ENCODE measurements at places on chromosomes 11 and 22. TPM values are rescaled to one million over a fixed set of nuclear protein-coding genes. Genes with fewer than 3 reads are reported as not detected.
A peak's percentile ranks its signal among the peaks of the same experiment; 100 is the strongest.

DNA sequence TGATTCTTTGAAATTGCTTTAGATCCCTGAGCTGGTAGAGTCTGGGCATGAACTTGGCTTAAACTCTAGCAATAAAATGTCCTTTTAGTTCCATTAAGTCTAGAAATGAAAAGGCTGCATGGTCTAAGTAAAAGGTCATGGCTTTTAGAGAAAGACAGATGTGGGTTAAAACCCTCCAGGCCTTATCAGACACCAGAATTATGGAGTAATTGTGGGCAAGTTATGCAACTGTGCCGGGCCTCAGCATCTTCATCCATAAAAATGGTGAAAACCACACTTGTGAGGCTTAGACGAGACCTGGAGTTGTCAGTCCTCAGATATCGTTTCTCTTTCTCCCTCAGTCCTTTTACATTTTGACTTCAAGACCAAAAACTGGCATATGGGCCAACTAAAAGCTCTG is 597.9 kb upstream of the KIRREL3 start:
- no peak for DNase-seq

- no peak for DNase-seq
Observed at GRCh38 chr11:62169448-62169847, 20.6 kb upstream of the SCGB1D1 start.

DNA sequence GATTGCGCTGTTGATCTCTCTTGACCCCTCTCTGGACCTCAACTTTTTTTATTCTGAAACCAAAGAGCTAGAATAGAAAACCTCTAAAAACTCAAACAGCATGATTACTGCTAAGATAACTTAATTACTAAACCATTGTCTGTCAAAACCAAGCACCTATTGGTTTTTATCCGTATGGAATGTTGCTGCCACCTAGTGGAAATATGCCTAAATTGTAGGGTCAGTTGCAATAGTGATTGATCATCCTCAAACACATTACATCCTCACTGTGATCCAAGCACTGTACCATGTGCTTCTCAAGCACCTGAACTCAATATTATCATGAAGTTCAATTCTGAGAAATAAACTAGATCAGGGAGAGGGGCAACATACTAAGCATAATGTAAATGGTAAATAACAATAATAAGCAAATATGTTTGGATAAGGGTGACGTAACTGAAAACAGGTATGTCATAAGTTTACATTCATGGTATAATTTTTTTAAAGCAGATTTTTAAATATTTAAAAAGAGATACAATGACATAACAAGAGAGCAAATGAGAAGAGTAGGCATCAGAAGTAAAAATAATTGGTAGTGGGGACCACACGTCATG is 3.8 kb upstream of the OR5A2 start:
- peak; percentile 51 for DNase-seq

GRCh38 chr11:43419460-43419859 is 60.7 kb downstream of the TTC17 start:
- DNase-seq, result peak; percentile 26

The STK33 gene
- 14.2 TPM for total RNA-seq

The BAD gene
- 112 TPM for total RNA-seq

DNA sequence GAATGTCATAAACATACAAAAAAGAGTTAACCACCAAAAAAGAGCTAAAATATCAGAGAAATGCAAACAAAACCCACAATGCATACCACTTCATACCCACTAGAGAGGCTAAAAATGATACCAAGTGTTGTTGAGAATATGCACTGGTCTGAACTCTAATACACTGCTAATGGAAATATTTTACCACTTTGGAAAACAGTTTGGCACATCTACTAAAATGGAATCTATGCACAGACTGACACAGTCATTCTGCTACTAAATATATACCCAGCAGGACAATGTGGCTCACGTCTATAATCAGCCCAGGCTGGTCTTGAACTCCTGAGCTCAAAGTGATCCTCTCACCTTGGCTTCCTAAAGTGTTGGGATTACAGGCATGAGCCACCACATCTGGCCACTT is 18.0 kb downstream of the MAPK1 start:
- no peak for DNase-seq

DNA sequence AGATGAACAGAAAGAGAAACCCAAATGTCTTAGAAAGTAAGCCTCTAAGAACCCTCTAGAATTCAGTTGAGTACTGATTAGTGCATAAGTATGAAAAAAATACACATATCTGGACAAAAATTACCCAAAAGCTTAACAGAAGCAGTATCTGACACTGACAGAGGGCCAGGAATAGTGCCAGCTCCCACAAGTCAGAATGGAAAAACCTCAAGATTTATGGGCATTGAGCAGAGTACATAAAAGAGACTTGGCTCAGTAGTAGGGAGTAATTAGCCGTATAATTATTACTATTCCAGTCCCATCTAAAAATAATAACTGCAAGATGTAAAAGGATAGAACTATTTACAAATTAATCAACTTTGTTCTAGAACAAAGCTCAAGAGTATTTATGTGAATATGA is 834.5 kb downstream of the FAM181B start:
- no peak for DNase-seq

GRCh38 chr11:9301720-9302119 is 12.7 kb downstream of the TMEM41B start:
- no peak for DNase-seq

DNA sequence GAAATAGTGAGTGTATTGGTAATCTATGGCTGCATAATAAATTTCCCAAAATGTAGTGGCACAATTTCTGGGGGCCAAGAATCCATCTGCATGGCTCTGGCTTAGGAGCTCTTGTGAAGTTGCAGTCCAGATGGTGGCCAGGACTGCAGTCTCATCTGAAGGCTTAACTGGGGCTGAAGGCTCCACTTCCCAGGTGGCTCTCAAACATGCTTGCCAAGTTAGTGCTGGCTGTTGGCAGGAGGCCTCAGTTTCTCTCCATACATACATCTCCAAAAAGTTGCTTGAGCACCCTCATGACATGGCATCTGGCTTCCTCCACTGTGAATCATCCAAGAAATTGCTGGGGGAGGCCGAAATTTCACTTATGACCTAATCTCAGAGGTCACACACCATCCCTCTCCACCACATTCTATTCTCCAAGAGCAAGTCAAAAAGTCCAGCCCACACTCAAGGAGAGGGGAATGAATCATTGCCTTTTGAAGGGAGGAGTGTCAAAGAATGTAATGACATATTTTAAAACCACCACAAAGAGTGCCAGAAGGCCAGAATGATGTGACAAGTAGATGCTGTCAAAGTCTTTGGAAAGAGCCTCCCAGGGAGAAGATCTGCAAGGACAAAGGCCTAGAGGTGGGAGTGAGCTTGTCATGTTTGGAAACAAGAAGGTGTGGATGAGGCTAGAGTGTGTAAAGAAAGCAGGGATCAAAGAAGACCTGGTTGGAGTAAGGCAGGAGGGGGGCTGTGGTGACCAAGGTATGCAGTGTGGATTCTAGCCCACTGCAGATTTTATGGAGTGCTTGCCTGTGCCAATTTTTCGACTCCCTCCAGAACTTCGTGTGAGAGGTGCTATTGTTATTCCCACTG is 566.2 kb downstream of the MIAT start:
- no peak for DNase-seq

GRCh38 chr11:86660088-86660487 is 12.3 kb downstream of the ME3 start:
- no peak for DNase-seq

- DNase-seq, result no peak
Observed at GRCh38 chr11:34840736-34841386, 75.3 kb downstream of the APIP start.

The PYGM gene
- total RNA-seq, result 14.3 TPM

The CSF2RB gene
- total RNA-seq, result 5.8 TPM

The KCTD14 gene
- 23.6 TPM for total RNA-seq

DNA sequence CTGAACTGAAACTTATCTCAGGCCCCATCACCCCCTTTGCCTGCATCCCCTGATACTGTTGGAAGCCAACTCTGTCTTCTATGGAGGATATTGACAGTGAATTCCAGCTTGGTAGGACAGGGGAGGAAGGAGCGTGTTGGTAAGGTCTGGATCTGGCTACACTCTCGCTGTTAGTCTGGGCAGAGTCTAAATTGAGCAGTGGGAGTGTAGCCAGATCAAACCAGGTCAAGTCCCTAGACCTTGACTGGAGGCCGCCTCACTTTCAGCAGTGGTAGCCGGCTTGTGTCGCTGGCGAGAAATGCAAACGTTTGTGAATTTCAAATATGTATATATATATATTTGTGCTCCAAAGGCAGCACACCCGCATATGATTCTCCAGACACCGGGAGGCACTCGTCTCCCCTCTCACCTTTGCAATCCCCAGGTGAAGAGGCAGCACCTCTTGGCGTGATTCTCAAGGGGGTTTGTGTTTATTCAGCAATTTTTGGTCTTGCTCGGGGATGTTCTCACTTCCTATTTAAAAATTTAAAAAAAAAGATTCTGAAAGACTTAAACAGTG is 26.7 kb downstream of the DHCR7 start:
- DNase-seq, result no peak

DNA sequence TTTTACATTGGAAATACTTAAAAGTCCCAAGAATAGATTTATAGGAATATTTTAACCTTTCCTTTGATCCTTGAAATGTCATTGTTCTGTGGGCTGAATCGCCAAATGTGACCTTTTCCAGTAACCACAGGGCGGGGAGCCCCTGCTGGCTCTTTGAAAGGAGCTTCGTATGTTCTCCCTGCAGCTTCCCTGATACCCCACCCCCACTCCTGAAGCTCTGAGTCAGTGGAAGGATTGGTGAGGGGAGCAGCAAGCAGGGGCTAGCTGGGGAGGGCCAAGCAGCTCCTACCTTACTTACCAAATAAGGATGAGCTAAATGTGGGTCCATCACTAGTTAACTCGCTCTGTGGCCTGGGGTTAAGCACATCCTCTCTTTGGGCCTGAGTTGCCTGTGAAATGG is 87.7 kb downstream of the CHST1 start:
- DNase-seq, result no peak

The APOL1 gene
- 145 TPM for total RNA-seq

DNA sequence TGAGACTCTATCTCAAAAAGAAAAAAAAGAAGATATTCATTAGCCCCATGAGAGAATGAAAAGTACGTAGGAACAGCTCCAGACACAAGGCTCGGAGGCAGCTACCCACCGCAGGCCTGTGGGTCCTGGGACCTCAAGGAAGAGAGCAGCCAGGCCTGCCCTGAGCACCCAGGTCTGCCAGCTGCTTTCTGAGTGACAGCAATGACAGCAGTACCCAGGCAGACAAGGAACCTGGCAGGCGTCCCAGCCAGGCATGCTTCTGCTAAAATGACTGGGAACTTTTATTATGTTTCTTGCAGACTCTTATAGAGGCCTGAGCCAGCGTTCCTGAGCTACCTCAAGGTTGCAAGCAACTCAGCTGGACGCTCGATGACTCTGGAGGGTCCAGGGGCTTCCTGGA is 31.6 kb downstream of the CPT1A start:
- DNase-seq, result no peak

GRCh38 chr11:104073950-104074705 is 37.7 kb downstream of the DDI1 start:
- DNase-seq, result no peak

The ACR gene
- total RNA-seq, result 0.92 TPM

- no peak for DNase-seq
Observed at GRCh38 chr11:24240496-24241175, 256.2 kb upstream of the LUZP2 start.

DNA sequence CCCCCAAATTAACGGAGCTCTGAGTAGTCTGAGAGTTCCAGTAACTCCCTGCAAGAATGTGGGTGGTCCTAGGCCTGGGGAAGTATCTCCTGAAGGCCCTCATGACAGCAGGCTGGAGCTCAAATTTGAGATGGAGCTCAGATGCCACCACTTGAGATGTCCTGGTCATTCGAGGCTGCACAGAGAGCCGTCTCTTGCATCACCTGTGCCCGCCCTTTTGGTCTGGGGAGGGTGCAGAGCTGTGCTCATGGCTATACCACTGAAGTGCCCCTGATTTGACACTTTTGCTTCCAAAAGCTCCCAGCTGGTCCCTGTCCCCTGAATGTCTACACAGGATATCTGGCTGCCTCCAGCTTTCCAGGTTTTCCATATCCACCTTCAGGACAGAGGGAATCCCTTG is 214.0 kb upstream of the B3GAT1 start:
- DNase-seq, result no peak
